Right renal cortex interstitium (tissue), 3 donors: ENCODE measurements at places on chromosomes 16 and 17. TPM values are rescaled to one million over a fixed set of nuclear protein-coding genes. Genes with fewer than 3 reads are reported as not detected.
A peak's percentile ranks its signal among the peaks of the same experiment; 100 is the strongest.

GRCh38 chr16:87802670-87803069 is 36.9 kb upstream of the KLHDC4 start:
- no peak for DNase-seq

DNA sequence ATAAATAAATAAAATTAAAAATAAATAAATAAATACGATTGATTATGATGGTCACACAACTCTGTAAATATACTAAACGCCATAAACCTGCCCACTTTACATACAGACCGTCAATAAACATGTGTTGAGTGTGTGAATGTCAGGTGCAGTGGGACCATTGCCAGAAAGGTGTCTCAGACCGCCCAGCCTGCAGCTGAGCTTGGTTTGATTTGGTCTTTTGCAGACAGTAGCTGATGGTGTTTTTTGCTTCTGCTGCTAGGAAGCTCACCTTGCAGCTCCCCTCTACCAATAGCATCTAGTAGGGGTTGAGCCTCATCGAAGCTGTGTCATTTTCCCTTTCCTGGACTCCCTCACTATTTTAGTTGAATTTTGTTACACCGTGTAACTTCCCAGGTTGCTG is 23.5 kb downstream of the UBALD1 start:
- DNase-seq: no peak

- no peak for DNase-seq
Measured at GRCh38 chr17:17514993-17515933, 19.1 kb upstream of the RASD1 start.

GRCh38 chr17:49729069-49729468 is 21.3 kb upstream of the SLC35B1 start:
- DNase-seq: no peak

GRCh38 chr16:57145046-57146021 is 40.5 kb downstream of the PSME3IP1 start:
- DNase-seq: no peak

- DNase-seq: no peak
Measured at GRCh38 chr16:694187-694862, 4.1 kb upstream of the WDR24 start.

- DNase-seq: no peak
Measured at GRCh38 chr16:77112746-77113145, 78.2 kb upstream of the MON1B start.

DNA sequence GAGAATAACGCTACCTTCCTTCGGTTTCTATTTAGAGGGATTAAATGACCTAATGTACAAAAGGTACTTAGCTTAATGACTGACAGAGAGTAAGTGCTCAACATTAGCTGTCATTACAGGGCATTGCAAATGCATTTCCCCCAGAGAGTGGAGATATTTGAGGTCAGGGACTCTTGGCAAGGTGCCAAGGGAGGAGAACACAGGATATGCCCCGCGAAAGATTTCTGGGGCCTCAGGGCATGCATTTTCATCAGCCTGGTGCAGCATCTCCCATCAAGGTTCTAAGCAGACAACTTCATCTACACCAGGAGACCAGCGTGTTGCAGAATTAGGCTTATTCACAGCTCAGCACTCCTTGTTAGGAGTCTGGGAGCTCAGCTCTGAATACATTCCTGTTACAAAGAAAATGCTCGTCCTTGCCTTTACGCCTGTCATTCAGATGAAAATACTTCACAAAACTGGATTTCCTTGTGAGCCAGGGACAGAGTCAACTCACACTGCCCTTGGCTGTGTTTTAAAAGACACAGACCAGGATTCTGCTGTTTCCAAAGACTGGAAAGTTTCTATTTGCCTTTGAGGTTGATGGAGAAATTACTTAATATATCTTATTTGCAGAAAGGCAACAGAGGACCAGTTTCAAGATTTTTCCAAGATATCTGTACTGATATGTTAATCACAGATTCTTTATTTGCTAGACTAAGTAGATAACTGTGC is 108.2 kb downstream of the VAT1L start:
- no peak for DNase-seq

- no peak for DNase-seq
Measured at GRCh38 chr17:30555942-30556341, 78.7 kb downstream of the GOSR1 start.

- DNase-seq: no peak
Measured at GRCh38 chr16:68987734-68988457, 117.6 kb upstream of the HAS3 start.

- no peak for DNase-seq
Measured at GRCh38 chr16:68629351-68629910, 15.7 kb upstream of the CDH3 start.

C17orf78 gene
- 0.07 TPM for polyA plus RNA-seq

DNA sequence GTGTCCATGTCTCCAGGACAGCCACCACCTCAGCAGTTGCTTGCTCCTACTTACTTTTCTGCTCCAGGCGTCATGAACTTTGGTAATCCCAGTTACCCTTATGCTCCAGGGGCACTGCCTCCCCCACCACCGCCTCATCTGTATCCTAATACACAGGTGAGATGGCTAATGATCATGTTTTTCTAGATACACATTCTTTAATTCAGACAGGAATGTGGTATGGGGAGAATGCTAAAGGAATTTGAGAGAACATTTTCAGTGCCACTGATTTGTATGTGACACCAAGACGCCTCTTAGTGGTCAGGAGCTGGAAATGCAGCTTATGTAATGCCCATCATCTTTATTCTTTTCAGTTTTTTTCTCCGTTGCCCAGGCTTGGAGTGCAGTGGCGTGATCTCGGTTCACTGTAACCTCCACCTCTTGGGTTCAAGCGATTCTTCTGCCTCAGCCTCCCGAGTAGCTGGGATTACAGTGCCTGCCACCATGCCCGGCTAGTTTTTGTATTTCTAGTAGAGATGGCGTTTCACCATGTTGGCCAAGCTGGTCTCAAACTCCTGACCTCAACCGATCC is 8.9 kb upstream of the RAPGEFL1 start:
- peak; percentile 32 for DNase-seq

- DNase-seq: no peak
Measured at GRCh38 chr16:70659546-70659945, 13.2 kb downstream of the IL34 start.

GRCh38 chr17:79549141-79549915 is 61.5 kb downstream of the RBFOX3 start:
- DNase-seq: no peak

- DNase-seq: peak; percentile 92
Measured at GRCh38 chr17:30116661-30117551, at the start of gene NSRP1. NSRP1 (plus strand) TSS chr17:30116816; CDS start chr17:30116844, 28 bp downstream.

DNA sequence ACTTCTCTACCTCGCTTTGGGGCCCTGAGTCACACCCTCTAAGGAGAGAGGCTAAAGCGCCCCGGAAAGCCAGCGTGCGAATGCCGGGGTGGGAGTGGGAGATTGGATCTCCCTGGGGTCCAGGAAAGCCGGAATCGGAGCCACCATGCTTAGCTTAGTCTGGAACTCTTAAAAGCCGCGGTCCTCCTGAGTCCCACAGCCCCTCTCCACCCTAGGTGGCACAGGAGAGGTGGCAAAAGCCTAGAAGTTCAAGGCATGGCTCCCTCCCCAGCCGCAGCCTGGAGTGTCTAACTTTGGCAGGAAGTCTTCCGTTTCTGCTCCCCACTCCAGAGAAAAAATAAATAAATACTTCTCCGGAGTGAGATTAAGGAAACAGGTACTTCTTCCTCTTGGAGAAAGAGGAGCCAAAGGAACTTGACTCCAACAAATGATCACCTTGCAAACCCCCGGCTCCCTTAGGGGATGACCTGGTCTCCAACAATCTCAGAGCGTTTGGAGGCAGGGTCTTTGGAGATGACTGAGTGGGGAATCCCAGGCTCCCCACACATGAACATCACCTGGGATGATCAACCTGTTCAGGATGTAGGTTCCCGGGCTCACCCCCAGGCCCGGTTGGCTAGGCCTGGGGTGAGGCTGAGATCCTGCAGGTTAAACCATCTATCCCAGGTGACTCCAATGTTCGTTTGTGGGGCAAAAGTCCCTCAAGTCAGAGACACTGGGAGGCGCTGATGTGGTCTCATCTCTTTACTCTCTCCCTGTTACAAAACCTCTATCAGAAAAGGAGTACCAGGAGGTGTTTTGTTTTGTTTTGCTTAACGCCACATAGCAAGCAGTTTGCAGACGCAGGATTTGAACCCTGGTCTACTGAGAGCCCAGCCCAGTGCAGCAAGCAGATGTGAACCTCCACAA is 2.9 kb downstream of the CIITA start:
- DNase-seq: no peak

TBC1D3D gene
- polyA plus RNA-seq: 0.07 TPM

KRT31 gene
- not detected for polyA plus RNA-seq

DNA sequence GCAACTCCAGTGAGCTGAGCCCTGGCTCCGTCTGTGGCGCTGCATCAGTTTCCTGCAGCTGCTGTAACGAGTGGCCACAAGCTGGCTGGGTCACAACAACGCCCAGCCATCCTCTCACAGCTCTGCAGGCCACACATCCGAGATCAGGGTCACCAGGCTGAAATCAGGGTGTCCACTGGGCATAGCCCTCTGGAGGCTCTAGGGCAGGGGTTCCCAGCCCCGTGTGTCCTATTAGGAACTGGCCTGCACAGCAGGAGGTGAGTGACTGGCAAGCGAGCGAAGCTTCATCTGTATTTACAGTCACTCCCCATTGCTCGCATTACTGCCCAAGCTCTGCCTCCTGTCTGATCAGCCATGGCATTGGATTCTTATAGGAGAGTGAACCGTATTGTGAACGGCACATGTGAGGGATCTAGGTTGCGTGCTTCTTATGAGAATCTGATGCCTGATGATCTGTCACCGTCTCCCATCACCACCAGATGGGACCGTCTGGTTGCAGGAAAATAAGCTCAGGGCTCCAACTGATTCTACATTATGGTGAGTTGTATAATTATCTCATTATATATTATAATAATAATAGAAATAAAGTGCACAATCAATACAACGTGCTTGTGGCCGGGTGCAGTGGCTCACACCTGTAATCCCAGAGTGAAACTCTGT is 176.5 kb downstream of the SEC14L1 start:
- DNase-seq: no peak

DNA sequence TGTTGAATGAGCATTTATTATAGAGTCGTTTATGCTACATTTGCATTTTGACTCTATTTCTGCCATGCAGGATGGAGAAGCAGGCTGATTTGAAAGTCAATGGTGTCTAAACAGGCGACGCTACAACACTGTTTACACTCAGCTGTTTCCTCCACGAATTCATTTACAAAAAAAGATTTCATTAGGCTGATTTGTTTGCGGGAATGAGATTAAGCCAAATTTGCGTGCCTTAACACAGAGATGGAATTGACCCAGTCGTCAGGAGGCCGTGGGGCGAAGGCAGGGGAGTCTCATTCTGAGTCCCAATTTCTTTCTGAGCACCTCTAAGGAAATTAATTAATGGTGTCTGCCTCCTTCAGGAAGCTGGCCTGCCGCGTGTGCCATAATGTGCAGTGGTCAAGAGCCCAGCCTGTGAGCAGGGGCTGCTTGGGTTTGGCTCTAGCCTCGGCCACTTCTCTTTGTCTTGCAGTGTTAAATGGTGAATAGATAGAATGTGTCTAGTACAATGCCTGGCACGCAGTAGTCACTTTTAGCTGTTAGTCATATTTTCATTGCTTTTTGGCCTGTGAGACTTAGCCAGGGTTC is 88.6 kb upstream of the NKD1 start:
- DNase-seq: no peak

GRCh38 chr17:29495011-29495410 is 71.8 kb downstream of the ABHD15 start:
- no peak for DNase-seq

- DNase-seq: no peak
Measured at GRCh38 chr17:67671493-67671892, 46.2 kb upstream of the NOL11 start.

DNA sequence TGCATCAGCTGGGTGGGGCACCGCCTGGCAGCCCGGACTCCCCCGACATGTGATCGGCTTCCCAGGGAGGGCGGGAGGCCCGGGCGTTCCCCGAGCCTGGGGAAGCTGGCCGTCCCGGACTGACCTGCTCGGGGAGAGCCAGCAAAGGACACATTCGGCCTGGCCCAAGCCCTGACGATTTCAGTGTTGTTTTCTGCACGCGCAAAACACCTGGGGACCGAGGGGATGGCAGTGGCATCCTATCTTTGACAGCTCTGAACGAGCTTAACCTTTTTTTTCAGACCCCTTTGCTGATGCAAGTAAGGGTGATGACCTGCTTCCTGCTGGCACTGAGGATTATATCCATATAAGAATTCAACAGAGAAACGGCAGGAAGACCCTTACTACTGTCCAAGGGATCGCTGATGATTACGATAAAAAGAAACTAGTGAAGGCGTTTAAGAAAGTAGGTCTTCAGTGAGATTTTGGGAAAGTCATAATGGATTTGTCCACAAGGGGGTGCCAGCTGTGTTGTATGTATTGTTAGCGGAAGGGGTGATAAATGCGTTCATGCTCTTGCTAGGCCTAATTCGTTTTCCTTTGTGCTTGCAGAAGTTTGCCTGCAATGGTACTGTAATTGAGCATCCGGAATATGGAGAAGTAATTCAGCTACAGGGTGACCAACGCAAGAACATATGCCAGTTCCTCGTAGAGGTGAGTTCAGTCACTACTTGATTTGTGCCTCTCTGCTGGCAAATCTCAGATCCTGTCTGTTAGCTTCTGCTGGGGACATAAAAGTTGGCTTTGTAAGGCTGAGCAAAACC is 1.0 kb downstream of the EIF1 start:
- DNase-seq: no peak
